Muscle of leg (tissue), 16 donors: ENCODE measurements at places on chromosomes 2 and 18.
A peak's percentile ranks its signal among the peaks of the same experiment; 100 is the strongest.

GRCh38 chr2:125654226-125654625 is 1001.7 kb upstream of the GYPC start:
- no peak for DNase-seq

- DNase-seq = no peak
Observed at GRCh38 chr2:235541838-235542549, 48.2 kb downstream of the AGAP1 start.

- DNase-seq = no peak
Observed at GRCh38 chr2:226796012-226796839, 3.4 kb downstream of the IRS1 start.

- no peak for DNase-seq
Observed at GRCh38 chr2:197345846-197346370, 35.3 kb upstream of the ANKRD44 start.

GRCh38 chr18:48994044-48994651 is 43.4 kb upstream of the SMAD7 start:
- DNase-seq = peak; percentile 89

DNA sequence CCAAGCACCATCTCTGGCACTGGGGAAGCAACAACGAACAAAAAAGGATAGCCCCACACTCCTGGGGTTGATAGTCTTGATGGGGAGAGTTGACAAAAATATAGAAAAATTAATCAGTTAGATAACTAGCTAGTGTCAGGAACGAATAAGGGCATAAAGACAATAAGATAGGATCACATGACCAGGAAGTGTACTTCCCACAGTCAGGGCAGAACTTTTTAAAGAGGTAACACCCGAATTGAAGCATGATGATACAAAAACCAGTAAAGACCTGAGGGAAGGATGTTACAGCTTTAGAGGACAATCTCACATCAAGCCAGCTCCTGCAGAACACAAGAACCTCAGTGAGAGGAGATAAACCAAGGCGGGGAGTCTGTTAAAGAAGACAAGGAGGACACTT is 295.4 kb upstream of the CRIM1 start:
- DNase-seq = no peak

- DNase-seq = peak; percentile 27
Observed at GRCh38 chr2:25711675-25712354, 38.4 kb upstream of the DTNB start.

DNA sequence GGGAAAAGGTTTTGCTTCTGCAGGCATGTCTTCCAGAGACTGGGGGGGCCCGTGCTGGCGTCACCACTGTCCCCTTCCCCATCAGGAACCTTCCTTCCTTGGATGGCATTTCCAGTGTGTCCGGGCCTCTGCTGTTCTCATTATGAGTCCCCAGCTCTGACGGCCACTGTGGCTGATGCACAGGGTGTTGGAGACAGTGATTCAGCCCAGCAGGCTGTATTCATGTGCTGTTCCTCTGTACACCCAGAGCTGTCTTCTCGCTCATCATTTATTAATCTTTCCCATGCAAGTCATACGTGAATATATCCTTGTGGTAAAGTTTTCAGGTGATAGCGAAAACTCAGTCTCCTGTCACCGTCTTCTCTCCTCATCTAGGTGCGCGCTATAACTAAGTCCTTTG is 57.7 kb downstream of the ASAP2 start:
- no peak for DNase-seq

DNA sequence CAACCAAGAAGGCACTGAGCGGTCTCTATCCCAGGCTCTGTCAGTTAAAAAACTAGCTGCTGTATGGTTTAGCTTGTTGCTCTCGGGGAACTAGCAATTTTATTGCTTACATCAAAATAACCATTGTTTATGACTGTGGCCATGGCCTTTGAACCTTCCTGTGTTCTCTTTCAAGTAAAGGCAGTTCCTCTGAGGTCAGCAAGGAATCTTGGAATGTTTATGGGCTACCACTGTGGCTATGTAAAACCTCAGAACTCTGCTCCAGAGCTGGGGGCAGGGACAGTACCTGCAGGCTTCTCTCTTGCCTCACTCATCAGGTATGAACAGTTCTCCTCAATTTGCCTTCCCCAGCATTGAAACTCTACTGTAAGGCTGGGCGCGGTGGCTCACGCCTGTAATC is 416.0 kb upstream of the NETO1 start:
- DNase-seq = no peak

DNA sequence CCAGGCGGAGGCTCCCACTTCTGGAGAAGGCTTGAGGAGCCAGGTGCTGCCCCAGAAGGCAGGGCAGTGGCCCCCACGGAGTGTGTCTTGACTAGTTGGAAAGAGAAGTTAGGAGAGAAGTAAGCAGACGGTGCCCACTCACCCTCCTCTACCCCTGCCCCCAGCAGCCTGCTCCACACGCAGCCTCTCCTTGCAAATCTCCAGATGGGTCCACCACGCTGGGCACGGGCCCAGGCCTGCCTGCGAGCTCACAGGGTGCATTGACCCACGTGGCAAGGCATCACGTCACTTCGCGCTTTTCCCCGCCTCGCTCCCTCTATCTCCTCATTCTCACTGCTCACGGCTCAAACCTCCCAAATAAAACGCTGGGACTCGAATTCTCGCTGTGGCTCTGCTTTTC is 71.8 kb upstream of the RAB12 start:
- DNase-seq = no peak

- no peak for DNase-seq
Observed at GRCh38 chr2:186125156-186125555, 360.9 kb upstream of the ZC3H15 start.

- DNase-seq = no peak
Observed at GRCh38 chr18:22695674-22696073, 237.5 kb upstream of the RBBP8 start.

GRCh38 chr18:45221363-45221762 is 393.9 kb upstream of the SLC14A2 start:
- no peak for DNase-seq
